Foreskin fibroblast (primary cell): ENCODE measurements at places on chromosomes 7 and 10.
A peak's percentile ranks its signal among the peaks of the same experiment; 100 is the strongest.

- no peak for DNase-seq
These were observed 32.0 kb downstream of the TBATA start for GRCh38 chr10:70753026-70753663.

DNA sequence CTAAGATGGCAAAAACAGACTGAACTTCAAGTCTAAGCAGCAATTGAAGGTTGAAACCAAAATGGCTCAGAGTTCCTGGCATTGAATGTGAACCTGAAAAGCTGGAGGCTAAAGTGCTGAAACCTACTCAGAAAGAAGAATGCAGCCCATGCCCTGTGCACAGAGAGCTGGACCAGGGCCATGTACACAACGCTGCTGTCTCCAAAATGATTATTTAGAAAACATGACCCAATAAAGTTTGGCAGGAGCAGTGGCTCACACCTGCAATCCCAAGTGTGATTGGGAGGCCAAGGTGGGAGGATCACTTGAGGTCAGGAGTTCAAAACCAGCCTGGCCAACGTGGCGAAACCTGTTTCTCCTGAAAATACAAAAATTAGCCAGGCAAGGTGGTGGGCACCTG lies 158.9 kb downstream of the AKR1D1 start:
- no peak for DNase-seq

GRCh38 chr7:9242636-9243035 lies 809.2 kb downstream of the NXPH1 start:
- DNase-seq = no peak

- no peak for DNase-seq
These were observed 115.2 kb upstream of the PITRM1 start for GRCh38 chr10:3287572-3288445.

DNA sequence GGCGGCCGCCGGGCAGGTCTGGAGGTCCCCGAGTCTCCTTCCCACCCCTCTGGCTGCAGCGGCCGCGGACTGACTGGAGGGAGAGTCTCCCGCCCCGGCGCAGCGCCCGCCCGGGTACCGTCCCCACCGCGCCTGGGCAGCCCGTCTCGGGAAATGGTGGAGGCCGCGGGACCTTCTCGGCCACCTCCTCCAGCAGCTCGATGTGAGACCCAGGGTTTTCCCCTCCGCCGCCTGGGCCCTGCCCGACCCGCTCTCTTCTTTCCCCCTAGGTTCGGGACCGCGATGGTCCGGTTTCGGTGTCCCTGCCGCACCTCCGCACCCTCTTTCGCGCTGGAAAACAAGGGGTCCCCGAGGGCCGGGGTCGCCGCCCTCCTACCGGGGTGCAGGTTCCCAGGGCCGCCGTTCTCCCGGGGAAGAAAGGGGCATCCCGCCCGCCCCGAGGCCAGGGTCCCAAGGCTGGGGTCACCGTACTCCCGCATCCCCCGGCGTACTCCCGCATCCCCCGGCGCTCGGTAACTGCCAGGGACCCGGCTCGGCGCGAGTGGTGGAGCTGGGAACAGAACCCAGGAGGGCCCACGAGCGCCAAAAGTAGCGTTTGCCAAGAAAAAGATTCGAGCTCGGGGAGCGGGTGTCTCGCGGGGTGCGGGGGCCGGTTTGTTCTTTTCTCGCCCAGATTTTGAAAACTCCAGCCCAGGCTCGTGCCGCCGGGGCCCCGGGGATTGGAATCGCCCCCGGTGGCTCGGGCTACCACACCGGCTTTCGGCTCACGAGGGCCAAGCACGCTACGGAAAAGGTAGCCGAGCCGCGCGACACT lies 3.4 kb downstream of the TNRC18 start:
- no peak for DNase-seq

- DNase-seq = no peak
These were observed 47.0 kb downstream of the RGS10 start for GRCh38 chr10:119495545-119495944.

- DNase-seq = no peak
These were observed 10.1 kb downstream of the NPC1L1 start for GRCh38 chr7:44530990-44531389.

DNA sequence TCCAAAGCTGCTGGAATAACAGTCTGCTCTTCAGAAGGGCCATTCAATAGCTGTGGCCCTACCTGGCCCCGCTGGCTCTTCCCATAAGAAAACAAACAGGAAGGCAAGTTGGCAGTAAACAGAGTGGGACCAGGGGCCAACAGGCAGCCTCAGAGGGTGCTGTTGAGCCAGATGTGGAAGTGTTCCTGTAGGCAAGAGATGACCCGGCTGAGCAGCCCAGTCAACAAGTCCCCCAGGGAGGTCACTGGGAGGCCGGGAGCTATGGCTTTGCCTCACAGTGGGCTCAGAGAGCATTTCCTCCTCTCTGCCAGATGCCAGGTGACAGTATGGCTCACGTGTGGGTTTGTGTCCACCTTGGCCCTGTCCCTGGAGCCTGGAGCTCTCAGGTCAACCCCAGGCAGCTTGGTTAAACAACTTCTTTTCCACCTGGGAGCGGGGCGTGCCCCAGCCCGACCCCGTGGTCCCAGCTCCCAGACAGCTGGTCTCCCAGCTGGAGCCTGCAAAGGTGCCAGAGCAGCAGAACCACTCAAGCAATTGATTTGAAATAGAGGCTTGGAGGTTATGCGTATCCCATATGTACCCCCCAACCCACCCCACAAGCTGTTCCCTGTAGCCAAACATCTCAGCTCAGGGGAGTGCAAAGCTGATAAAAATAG lies 33.8 kb upstream of the LOXL4 start:
- no peak for DNase-seq

GRCh38 chr7:107856806-107857540 lies 34.0 kb upstream of the DLD start:
- DNase-seq = no peak

- DNase-seq = peak; percentile 61
These were observed 43.9 kb downstream of the DOCK4 start for GRCh38 chr7:112162142-112162766.

- DNase-seq = peak; percentile 67
These were observed 203.5 kb downstream of the HIBADH start for GRCh38 chr7:27459021-27459730.

- DNase-seq = peak; percentile 32
These were observed 319.0 kb downstream of the HPSE2 start for GRCh38 chr10:98916526-98917125.
